ENCODE measurements at places on chromosomes 11 and 22.

DNA sequence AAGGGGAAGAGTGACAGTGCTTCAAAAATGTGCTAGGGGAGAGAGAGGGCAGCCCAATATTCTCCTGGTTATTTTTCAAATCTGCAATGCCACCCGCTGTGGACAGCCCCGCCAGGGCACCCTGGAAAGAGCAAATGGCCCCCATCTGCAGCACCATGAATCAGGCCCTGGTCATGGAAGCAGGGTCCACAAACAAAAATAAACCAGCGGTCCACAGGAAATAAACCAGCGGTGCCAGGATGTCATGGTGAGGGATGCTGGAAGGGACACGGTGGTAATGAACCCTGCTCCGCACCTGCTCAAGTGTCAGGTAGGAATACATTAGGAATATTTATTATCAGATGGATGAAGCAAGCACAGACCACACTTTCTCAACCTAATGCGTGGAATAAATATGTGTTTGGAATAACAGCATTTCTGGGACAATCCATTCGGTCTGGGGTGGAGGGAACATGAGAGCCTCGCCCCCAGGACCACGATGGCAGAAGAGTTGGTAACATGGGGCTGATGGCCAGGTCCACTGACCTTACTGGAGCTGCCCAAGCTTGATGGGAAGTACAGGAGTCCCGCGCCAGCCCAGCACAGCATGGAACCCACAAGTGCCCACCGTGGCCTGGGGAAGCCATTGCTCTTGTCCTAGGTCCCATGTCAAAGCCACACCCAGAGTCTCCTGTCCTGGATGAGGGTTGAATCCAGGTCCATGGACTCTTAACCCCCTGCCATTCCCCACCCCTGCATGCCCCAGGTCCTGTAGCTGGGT is 181.7 kb downstream of the BRD1 start:
- no peaks in the 10 kb centered on the region for H3K36me3 ChIP-seq
- H3K4me3 ChIP-seq = no peak overlapping the region
- no peak for DNase-seq
- no peaks in the 10 kb centered on the region for H3K27me3 ChIP-seq
- no peaks in the 10 kb centered on the region for H3K4me1 ChIP-seq

DNA sequence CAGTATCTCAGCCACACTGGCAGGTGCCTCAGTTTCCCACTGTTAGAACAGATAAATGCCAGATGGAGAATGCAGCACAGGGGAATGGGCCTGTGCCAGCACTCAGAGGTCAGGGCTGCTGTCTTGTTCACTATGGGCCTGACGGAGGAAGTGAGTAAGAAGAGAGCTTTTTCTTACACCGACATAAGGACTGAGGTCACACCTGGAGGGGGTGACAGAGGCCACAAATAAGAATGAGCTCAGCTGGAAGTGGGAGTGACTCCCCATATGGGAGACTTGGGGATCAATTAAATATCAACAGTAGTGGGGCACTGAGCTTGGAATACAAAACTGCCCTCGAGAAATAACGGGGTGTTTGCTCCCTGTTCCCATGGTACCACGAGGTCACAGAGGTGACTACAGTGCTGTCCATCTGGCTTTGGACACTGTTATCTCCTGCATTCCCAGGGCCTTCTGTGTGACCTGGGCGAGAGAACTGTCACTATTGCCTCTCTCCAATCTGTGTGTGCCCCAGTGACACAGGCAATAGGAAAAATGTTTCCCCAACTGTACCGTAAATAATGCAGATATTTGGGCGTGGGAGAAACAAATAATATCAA is 94.1 kb upstream of the NNMT start:
- DNase-seq = no peak
- H3K4me1 ChIP-seq = peaks cover 26% of the 10 kb centered on the region
- H3K27me3 ChIP-seq = no peaks in the 10 kb centered on the region
- H3K36me3 ChIP-seq = no peaks in the 10 kb centered on the region

DNA sequence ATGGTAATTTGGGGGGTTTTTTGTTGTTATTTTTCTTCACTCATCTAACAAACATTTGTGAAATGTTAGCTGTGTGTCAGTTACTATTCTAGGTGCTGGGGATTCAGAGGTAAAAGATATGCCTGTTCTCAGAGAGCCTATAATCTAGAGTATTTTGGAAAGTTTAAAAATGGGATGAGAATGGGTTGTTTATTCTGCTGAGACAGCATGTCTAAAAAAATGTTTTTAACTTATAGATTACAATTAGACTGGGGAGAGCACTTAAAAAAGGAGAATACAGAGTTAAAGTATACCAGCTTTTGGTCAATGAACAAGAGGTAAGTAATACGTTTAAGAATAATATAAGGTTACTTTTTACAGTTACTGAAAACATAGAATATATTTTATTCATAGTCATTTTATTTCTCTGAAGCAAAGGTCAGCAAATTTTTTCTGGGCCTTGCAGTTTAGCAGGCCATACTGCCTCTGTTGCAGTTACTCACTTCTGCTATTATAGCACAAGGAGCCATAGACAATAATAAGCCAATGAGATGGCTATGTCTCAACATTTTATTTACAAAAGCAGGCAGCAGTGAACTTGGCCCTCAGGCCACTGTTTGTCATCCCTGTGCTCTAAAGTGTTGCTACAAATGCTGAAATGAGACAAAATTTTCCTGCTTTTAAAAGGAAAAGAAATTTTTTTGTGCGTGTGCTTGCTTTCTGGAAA is 60.0 kb downstream of the DKK3 start:
- H3K36me3 ChIP-seq = peaks cover 20% of the 10 kb centered on the region
- H3K4me3 ChIP-seq = no peak overlapping the region
- no peak for DNase-seq
- H3K4me1 ChIP-seq = no peaks in the 10 kb centered on the region
- H3K27ac ChIP-seq = no peak overlapping the region

- H3K27ac ChIP-seq = no peak overlapping the region
- no peak for DNase-seq
- no peaks in the 10 kb centered on the region for H3K4me1 ChIP-seq
- H3K36me3 ChIP-seq = peaks cover 7% of the 10 kb centered on the region
Measured at GRCh38 chr22:50425179-50425916, 49.5 kb downstream of the SBF1 start.

GRCh38 chr11:88421530-88421929 is 84.0 kb upstream of the CTSC start:
- H3K4me1 ChIP-seq = peaks cover 10% of the 10 kb centered on the region
- H3K27me3 ChIP-seq = no peaks in the 10 kb centered on the region
- H3K36me3 ChIP-seq = no peaks in the 10 kb centered on the region
- no peak overlapping the region for H3K27ac ChIP-seq
- no peak overlapping the region for H3K4me3 ChIP-seq

DNA sequence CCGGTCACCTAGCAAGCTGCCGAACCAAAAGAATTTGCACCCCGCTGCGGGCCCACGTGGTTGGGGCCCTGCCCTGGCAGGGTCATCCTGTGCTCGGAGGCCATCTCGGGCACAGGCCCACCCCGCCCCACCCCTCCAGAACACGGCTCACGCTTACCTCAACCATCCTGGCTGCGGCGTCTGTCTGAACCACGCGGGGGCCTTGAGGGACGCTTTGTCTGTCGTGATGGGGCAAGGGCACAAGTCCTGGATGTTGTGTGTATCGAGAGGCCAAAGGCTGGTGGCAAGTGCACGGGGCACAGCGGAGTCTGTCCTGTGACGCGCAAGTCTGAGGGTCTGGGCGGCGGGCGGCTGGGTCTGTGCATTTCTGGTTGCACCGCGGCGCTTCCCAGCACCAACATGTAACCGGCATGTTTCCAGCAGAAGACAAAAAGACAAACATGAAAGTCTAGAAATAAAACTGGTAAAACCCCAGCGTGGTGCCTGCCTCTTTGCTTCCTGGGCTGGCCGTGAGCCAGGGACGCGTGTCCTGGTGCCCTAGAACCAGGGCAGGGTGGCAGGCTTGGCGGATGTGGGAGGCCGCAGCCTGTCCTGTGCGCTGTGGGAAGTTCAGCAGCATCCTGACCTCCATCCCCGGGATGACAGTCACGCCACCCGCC is 13.2 kb downstream of the CCND1 start:
- H3K36me3 ChIP-seq = no peaks in the 10 kb centered on the region
- no peak overlapping the region for H3K4me3 ChIP-seq
- no peaks in the 10 kb centered on the region for H3K27me3 ChIP-seq
- peaks cover 20% of the 10 kb centered on the region for H3K4me1 ChIP-seq

GRCh38 chr11:33689085-33689484 is 11.5 kb downstream of the C11orf91 start:
- H3K4me3 ChIP-seq = no peak overlapping the region
- no peak for DNase-seq
- H3K4me1 ChIP-seq = peaks cover 25% of the 10 kb centered on the region
- no peaks in the 10 kb centered on the region for H3K27me3 ChIP-seq
- H3K27ac ChIP-seq = no peak overlapping the region

DNA sequence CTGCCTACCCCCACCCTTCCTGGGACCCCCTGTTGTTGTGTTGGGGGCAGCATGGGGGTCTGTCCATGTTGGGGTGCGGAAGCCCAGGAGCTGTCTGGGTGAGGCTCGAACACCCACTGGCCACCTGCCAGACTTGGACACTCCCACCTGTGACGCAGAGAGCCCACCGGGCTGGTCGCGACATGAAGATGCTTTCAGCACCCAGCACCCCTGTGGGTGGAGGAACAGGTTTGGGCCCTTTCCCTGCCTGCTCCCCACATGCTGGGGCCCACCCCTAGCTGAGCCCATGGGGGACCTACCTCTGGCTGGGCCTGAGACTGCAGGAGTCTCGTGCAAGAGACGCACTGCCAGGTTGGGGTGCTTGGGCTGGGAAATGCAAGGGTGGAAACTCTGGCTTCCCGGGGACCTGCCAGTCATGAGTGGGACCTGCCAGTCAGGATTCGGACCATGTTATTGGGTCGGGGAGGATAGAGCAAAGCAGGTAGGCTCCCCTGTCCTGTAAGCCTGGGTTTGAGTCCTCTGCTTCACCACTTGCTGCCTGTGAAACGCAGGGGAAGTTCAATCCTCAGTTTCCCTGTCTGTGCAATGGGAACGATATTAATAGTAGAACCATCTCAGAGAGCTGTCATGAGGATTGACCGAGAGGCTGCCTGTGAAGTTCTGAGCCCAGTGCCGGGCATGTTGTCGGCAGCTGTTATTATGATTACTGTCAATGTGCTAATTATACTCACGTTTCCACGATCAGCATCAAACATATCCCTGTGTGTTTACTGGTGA is 24.1 kb downstream of the KIAA1671 start:
- peaks cover 19% of the 10 kb centered on the region for H3K4me1 ChIP-seq
- H3K36me3 ChIP-seq = no peaks in the 10 kb centered on the region
- H3K4me3 ChIP-seq = no peak overlapping the region
- H3K27me3 ChIP-seq = no peaks in the 10 kb centered on the region
- DNase-seq = no peak

- peak; percentile 94 for DNase-seq
- H3K36me3 ChIP-seq = no peaks in the 10 kb centered on the region
- peak overlapping the region; percentile 51 for H3K4me3 ChIP-seq
Measured at GRCh38 chr11:119356349-119357031, 10.0 kb upstream of the MFRP start.

Measured in neural progenitor cell (in vitro differentiated cells).